ENCODE measurements at places on chromosomes 7 and 10.

GRCh38 chr10:73901261-73901660, 9.7 kb upstream of the PLAU start:
- no peak for DNase-seq

DNA sequence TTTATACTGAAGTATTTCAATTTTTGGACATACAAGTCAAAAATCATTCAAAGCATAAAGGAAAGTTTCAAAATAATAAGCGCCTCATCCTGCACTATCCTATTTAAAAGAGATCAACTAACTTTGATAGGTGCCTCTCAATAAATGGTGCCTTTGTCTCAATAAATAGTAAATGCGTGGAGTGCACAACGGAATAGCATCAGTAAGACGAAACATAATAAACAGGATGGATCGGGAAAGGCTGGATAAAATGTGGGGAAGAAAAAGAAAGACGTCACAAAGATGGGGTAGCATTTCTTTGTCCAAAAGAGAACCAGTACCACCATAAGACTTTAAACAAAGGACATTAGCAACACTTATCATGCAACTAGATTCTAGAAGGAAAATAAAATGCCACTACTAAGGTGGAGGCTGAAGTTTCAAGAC, 571 bp upstream of the PRKAR2B start:
- no peak for DNase-seq

GRCh38 chr7:56447864-56448693, 331.9 kb upstream of the NUPR2 start:
- no peak for DNase-seq

- no peak for DNase-seq
These were observed 429.9 kb downstream of the SORCS3 start for GRCh38 chr10:105070952-105071351.

GRCh38 chr10:67695555-67695954, 440 bp downstream of the CTNNA3 start:
- DNase-seq: no peak

DNA sequence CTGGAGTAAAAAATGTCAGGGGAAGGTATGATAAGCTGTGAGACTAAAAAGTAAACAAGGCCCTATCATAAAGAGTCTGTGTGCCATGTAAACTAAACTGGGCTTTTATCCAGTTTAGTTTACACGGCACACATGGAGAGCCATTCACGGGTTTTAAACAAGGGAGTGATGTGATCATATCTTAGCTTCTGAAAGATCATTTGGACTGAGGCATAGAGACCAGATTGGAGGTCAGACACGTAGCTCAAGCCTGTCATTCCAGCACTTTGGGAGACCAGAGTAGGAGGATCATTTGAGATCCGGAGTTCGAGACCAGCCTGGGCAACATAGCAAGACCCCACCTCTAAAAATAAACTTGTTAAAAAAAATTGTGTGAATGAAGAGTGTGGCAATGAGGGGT, 50.1 kb downstream of the SKIDA1 start:
- no peak for DNase-seq

DNA sequence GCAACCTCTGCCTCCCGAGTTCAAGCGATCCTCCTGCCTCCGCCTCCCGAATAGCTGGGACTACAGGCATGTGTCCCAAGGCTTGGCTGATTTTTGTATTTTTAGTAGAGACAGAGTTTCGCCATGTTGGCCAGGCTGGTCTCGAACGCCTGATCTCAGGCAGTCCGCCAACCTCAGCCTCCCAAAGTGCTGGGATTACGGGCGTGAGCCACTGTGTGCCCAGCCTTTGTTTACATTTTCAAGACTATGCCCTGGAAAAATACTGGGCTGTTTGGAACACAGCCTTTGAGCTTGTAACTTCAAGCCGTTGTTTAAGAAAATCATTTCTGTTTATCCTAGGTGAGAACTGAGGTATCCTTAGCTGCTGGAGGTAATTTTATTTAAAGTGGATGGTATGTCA, 1.9 kb downstream of the ZKSCAN1 start:
- DNase-seq: no peak

DNA sequence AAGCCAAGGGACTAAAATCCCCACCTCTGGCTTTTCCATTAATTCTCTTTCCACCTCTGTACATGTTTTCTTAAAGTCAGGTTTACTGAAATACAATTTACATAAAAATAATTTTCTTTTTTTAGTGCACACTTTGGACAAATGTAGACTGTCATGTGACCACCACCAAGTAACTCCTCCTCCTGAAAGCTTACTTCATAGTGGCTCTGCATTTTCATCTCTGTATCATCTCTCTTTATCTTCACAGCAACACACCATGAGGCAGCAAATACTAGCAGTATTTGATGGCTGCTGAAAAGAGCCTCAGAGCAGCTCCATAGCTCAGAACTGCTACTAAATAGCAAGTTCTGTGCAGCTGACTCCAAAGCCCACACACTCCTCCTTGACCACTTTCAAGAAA, 17.3 kb downstream of the WDFY4 start:
- no peak for DNase-seq

DNA sequence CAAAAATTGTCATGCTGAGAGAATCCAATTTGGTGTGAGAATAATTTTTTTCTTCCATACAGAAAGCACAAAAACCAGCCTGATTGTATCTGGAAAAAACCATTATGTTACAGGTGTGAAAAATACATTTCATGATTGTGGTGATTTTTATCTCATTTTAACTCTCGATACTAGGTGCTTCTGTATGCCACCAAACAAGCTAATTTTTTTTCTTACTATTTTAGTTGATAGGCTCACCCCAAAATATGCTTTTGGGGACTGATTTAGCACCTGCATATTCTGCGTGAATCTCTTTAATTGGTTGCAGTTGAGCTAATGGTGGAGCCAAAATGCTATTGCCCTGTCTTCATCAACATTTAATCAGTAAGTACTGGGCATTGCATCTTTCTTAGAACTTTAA, 1.9 kb downstream of the DMTF1 start:
- DNase-seq: no peak

DNA sequence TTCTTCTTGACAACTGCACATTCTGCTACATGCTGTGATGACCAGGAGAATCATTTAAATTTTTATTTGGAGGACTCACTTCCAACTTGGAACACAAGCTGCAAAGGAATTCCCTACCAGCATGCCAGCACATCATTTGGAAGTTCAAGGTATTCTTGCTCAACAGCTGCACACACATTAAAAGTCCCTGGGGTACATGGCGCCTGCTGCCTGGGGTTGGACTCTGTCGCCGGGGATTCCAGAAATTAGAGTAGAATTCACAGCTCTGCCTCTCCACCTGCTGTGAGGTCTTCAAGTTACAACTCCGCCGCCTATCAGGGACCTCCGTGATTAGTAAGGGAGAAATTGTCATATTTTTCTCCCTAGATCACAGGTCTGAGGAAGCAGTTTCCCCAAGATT, 1.1 kb downstream of the ZNF32 start:
- no peak for DNase-seq

DNA sequence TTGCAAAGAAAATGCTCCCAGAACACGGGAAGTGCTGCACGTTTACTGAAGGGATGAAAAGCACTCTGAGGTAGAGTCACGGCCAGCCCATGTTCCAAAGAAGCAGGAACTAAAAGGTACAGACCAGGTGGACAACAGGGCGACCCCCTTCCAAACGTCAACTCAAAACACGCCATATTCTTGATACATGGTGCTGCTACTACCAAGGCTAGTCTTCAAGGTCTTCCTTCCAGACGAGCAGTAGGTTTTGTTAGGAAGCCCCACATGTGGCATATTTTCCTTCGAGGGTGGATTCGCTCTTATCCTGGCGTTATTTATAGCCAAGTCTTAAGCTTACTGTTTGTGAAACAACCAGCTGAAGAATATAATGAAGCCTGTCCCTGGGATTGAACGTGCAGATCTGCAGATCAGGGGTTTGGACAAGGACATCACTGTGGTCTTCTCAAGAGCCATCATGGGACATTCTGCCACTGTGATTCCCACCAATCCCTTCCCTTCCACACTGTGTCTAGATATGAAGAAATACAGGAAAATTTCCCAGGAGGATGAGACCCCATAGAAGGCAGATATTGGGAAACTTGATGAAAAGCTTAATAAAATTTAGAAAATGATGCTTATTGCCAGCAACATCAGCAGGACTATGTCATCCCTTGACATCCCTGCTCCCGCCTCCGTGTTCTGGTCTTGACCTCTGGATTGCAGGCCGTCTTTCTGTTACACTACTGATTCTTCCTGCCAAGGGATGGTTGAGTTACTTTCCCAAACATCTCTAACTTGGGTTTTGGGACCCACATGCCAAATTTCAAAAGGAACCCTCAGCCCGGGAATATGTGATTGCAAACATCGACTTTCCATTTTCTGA, 734.4 kb downstream of the PARD3 start:
- no peak for DNase-seq

DNA sequence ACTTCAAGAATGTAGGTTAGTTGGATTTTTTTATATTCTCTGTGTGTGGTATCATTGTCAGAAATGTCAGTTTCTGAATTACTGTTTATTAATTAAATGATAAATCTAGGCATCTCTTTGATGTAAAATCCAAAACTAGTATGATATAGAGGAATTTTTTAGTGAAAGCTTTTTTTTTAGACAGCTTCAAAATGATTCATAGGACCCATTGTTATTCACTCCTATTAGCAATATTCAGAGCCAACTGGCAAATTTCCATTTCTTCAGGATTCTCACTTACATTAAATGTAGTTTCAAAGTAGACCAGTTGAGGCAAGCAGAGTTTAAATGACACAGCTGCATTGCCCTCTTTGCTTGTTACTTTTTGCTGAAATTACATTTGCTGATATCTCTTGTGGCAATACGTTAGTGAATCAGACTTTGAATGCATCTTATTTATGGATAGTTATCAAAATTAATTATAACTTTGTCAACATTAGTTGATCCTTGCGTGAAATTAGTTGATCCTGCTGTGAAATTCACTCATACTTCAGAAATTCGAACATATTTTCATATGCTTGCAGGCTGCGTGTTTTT, 20.3 kb downstream of the ZNF277 start:
- DNase-seq: no peak

GRCh38 chr10:16606421-16606820, 84.7 kb upstream of the C1QL3 start:
- no peak for DNase-seq

DNA sequence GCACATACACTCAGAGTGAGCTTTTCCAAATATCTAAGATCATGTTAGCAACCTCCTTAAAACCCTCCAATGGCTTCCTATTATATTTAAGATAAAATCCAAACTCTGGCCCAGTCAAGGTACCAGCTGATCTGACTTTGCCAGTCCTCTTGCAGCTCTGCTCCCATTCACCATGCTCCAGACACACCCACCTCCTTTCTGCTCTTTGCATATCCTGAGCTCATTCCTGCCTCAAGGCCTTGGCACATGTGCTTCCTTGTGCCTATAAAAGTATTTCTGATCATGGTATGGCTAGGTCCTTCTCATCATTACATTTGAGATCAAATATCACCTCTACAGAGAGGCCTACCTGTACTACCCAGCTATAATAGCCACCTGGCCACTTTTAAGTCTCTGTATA, 27.5 kb downstream of the XPNPEP1 start:
- DNase-seq: no peak
